ENCODE measurements at places on chromosomes 16 and 17.

DNA sequence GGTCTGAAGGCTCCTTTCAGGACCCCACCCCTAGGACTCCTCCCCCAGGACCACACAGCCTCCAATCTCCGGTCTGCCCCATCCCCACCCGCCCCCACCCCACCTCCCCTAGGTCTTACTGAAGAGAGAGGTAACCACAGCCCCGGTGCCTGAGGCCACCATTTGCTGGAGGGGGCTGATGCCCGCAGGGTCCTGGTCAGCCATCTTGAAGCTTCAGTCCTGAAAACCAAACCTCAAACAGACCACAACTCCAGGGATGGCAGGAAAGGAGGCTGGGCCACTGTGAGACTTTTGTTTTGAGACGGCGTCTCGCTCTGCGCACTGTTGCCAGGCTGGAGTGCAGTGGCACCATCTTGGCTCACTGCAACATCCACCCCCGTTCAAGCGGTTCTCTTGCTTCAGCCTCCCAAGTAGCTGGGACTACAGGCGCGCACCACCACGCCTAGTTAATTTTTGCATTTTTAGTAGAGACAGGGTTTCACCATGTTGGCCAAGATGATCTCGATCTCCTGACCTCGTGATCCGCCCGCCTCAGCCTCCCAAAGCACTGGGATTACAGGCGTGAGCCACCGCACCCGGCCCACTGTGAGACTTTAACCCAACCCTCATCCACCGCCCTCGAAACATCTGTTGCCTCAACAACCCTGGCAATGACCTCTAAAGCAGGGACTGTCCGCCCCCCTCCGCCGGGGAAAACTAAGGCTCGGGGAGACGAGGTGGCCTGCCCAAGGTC lies 1.1 kb downstream of the SLC25A39 start:
- no peak for DNase-seq

- DNase-seq: no peak
These were observed 656.6 kb upstream of the SOX9 start for GRCh38 chr17:71464241-71464640.

DNA sequence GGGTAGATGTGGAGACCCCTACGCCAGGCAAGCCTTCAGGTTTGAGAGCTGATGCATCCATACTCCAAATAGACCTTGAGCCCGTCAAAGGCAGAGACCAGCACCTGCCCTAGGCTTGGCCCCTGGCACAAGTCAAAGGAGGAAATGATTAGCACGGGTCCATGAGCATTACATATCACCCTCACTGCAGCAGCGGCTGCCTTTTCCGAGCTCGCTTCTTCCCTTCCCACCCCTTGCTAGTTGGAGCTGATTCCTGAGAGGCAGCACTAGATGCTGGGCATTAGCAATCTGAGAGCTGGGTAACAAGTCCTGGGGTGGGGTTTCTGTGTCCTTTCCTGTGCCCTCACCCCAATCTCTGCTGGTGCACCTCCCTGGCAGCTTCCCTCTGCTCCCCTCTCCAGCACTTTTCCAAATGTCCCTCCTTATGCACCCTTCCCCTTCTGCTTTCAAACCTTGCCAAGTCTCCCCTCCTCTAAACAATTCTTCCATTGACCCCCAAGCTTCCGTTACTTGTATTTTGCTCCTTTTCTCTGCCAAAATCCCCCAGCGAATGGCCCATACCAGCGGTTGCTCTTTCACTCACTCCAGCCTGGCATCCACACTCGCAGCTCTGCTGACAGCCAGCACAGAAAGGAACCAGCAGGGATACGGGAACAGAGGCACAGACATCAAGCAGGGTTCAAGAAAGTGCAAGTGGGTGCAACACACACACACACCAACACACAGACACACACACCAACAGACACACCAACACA lies 3.0 kb downstream of the CDRT4 start:
- no peak for DNase-seq

GRCh38 chr17:19865021-19865420 lies 2.7 kb downstream of the ULK2 start:
- DNase-seq: no peak

GRCh38 chr17:63438092-63439051 lies 7.7 kb downstream of the CYB561 start:
- no peak for DNase-seq

DNA sequence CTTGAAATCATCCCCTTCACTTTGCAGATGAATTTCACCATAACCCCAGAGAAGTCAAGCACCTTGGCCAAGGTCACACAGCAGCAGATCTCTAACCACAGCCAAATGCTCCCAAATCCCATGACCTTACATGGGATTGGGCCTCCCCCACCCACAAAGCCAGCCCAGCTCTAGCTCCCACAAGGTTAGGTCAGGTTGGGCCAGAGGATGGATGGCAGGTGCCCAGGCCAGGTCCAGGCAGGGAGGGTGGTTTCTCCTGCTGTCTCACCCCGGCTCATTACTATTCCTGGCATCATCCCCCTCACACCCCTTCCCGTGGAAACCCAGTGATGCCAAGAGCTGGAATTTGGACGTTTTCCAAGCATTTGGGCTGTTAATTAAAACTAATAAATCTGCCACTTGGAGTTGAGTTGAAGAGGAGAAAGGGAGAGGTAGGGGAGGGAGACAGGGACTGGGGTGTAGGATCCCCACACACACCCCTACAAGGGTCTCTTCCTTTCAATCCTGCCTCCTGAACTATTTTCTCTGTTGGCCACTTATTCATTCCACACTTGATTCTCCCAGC lies 181.6 kb downstream of the TMEM132E start:
- no peak for DNase-seq

DNA sequence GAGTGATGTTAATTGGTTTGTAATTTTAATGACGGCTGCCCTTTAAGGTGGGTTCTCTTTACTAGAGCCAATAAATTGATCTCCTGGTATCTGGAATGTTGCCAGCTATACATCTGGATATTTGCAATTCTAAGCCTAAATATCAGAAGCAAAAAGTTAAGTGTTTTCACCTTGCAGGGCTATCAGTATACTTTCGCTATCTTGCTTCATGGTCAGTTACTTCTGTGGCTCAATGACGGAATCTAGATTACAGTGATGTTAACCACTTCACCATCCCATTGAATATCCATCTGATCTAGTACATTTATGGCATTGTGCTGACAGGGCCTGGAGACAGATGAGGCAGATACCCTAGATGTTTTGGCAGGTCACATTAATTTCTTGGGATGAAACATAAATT lies 28.3 kb downstream of the CCL4 start:
- DNase-seq: no peak

- no peak for DNase-seq
These were observed 18.5 kb downstream of the ATP6V0A1 start for GRCh38 chr17:42477173-42477572.

Data from activated naive CD8-positive, alpha-beta T cell treated with anti-CD3 and anti-CD28 coated beads, Interleukin-2, amount 50 U/mL, for 24 hours (primary cell).